ENCODE measurements at places on chromosomes 11 and 22.

DNA sequence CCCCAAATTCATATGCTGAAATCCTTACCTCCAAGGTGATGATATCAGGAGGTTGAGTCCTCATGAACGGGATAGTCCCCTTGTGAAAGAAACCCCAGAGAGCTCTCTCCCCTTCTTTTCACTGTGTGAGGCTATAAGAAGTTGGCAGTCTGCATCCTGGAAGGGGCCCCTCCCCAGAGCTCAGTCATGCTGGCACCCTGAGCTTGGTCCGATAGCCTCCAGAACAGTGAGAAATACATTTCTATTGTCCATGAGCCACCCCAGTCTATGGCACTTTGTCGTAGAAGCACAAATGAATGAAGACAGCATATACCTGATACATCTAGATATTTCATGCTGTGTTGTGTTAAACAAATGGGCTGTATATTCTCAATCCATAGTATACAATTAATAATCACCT, 81.1 kb upstream of the CRTAM start:
- no peak for DNase-seq

DNA sequence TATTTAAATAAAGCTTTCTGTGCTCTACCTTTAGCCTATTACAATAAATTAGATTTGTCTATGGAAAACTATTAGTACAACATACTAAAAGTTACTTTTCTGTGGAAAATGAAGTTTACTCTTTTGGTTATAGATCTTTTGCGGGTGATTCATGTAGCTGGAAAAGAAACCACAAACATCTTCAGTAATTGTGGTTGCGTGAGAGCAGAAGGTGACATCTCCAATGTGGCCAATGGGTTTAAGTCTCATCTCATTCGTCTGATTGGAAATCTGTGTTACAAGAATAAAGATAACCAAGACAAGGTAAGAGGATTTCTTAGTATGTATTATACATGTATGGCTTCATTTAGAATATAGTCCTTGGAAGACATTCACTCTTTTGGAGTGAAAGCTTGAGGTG, 68.6 kb downstream of the ATXN10 start:
- no peak for DNase-seq

DNA sequence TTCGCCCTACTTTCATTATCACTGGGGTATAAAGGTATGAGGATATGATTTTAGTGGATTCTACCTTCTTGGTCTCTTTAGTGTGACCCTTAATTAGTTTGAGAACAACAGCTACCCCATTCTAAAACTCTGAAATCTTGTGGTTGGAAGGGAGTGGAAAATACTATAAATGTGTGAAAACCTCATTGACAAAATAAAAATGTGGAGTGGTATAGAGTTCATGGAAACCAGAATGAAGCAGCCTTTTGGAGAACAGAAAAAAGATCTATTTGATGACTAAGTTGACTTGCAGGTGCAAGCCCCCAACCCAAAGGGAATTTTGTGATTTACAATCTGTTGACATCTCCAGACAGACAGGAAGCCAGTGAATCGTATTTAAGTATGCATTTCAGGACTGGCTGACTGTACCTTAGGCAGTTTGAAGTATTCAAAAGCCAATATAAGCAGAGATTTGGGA, 75.8 kb downstream of the GAS2 start:
- DNase-seq: no peak

GRCh38 chr22:28360939-28361338, 318.7 kb downstream of the TTC28 start:
- no peak for DNase-seq

DNA sequence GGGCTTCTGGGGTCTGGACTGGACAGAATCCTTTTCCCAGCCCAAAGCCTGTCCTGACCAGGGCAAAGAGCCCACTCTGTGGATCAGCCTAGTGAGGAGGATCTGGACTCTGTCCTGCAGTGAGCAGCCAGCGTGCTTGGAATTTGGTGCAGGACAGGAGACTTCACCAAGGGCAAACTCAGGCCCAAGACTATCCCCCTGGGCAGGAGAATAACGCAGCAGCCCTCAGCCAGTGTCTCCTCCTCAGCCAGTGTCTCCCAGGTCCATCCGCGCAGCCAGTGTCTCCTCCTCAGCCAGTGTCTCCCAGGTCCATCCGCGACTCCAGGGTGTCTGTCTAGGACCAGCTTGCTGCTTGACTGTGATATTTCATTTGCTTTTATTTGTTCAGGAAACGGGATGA, 1334.0 kb downstream of the TBC1D22A start:
- no peak for DNase-seq

DNA sequence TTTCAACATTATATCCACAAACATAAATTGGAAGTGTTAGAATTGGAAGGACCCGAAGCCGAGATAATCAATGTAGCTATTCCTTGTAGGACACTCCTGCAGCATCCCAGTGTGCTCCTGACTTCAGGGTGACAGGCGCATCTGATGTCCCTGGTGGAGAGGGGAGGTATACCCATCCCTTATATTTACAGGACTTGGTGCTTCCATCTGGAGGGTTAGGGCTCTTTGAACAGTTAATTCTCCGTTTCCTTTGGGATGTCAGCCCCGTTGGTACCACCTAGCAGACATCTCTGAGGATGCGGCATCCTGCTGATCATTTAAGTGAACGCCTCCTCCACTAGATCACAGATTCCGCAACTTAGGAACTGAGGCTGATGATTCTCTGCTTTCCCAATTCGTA, 451.3 kb downstream of the OPCML start:
- no peak for DNase-seq

GRCh38 chr11:43694477-43694876, 13.9 kb downstream of the HSD17B12 start:
- no peak for DNase-seq

DNA sequence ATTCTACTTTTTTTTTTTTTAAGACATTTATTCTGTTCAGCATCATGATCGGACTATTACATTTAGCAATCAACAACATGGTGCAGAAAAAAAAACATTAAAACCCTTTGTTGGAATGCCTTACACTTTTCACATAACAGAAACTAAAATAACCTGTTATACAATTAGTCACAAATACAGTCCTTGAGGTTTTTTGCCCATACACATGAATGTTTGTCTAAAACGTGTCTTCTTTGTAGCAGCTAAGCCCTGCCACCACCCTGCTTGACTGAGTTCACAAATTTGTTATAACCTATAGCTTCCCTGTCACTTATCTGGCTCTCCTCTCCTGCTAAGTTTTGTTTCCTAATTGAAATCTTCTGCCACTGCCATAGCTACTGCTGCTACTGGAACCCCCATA, 75.4 kb upstream of the ARHGAP20 start:
- DNase-seq: no peak

GRCh38 chr11:75063741-75064314, 32.8 kb downstream of the OR2AT4 start:
- DNase-seq: no peak

GRCh38 chr11:116057000-116057399, 552.8 kb upstream of the CADM1 start:
- DNase-seq: no peak

GRCh38 chr11:4511282-4512245, 29.1 kb downstream of the OR52K1 start:
- peak; percentile 9 for DNase-seq

- DNase-seq: no peak
These were observed 85.5 kb upstream of the WNT11 start for GRCh38 chr11:76291576-76292526.

GRCh38 chr11:73143126-73143838, 1.2 kb upstream of the FCHSD2 start:
- DNase-seq: no peak

DNA sequence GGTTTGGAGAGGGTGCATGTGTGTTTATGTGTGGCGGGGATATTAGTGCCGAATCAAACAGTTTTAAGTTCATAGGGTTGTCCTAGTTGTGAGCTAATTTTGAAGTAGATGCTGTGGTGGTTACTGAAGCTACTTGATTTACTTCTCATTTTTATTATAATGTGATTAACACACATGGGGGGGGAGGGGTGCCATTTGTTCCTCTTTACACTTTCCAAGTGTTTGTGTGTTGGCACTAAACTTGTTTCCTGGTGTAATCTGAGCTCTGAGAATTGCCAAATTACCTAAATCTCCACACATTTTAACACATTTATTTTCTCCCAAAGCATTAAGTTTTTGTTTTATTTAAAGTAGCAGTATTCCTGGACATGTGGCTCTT, 60.1 kb downstream of the ZNRF3 start:
- DNase-seq: no peak

DNA sequence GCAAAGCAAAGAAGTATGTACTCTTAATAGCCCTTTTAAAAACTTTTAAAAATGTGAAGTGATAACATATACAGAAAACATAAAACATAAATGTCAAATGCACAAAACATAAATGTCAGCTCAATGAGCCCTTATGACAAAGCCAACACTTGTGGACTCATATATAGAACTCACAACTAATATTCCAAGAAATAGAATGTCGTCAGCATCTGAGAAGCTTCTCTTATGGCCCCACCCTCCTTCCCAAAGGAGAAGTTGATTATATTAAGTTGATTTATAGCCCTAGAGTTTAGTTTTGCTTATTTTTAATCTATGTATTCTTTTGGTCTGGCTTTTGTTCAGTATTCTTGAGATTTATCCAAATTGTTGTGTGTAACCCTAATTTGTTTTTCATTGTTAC, 13.8 kb downstream of the NEU3 start:
- no peak for DNase-seq

DNA sequence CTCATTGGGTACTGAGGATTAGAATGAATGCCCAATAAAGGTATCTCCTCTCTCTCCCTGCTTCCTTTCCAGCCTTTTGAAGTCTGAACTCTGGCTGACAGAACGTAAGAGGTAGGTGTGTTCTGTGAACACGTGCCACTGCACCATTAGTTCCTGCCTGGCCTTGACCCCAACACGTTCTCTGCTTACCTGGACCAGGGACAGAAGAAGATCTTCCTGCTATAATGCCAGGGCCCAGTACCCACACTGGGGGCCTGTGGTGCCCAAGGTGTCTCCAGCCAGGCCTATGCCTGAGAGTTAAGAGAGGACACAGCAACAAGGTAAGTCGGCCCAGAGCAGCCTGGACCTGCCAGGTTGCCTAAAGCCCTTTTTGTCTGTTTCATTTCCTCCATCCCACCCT, 147.7 kb upstream of the TIMP3 start:
- DNase-seq: no peak

DNA sequence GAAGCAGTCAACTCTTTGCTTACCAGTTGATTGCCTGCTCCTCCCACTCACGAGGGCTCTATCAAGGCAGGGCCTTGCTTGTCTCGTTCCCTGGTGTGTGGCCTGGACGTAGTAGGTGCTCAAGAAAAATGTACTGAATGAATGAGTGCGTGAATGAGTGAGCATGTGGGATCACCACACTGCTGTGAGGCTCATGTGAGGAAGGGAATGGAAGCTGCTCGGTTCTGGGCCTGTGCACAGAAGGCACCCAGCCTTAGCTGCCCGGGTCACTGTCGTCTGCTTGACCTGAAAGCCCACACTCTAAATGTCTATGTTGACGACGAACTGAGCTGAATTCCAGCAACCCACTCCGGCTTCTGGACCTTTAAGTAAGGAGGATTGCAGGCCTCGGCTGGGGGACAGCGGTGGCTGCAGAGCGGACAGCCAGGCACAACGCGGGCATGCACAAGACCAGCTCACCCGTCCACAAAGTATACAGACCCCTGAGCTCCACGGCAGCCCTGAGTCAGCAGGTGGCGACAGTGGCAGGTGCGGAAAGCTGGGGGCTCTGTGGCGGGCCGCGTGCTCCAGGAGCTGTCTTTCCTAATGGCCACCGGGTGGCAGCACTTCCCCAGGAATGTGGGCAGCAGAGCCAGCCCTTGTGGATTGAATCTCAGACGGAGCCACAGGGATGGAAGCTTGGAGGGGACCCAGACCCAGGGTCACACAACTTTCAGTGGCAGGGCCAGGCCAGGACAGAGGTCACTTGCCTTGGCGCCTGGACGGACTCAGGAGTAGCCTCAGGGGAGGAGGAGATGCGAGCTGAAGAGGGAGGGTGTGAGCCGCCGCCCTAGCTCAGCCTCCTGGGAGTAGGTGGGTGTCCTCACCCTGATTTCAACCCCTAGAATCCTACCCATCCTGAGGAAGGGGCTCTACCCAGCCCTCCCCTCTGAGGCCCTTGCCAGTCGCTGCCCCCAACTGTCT, 5.0 kb upstream of the PICK1 start:
- peak; percentile 63 for DNase-seq

DNA sequence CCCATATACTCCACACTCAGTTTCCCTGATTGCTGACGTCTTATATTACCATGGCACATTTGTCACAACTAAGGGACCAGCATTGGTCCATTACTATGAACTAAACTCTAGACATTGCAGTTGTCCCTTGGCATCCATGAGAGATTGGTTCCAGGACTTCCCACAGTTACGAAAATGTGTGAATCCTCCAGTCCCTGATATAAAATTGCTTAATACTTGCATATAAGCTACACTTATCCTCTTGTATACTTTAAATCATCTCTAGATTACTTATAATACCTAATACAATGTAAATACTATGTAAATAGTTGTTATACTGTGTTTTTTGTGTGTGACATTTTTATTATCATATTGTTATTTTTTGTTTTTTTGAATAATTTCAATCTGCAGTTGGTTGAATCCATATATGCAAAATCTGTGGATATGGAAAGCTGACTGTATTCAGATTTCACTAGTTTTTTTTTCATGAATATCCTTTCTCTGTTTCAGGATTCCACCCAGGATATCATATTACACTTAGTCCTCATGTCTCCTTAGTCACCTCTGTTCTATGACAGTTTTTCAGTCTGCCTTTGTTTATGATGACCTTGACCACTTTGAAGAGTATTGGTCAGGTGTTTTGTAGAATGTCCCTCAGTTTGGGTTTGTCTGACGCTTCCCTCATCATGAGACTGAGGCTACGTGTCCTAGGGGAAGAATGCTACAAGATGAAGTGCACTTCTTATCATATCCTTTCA, 55.3 kb downstream of the INSC start:
- DNase-seq: no peak

All from AG10803 (cell line).